NCI-H446 (cell line): ENCODE measurements at places on chromosomes 3 and 15.

DNA sequence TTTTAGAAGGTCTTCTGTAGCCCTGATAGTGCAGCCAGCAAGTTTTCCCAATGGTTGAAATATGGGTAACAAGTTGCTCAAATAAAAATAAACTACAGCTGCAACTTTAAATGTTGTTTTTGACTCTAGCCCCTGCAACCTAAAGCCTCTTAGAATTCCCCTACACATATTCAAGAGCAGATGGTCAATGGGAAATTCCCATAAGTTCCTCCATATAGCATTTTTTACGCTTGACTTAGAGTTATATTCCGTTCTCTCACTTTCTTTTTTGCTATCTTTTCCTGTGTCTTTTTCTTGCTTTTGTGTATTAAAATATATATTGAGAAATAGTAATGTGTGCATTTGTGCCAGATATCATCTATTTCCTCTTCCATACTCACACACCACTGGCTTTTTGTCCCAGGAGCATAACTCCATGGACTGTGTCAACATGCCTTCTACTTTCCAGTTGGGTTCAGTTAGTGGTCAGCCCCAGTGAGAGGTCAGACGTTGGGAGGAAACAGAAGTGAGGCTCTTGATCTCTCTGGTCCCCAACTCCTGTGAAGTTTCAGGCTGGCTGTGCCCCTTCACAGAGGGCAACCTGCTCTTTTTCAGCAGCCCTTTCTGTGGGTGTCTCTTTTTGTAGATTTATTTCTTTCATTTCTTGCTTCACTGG lies 63.3 kb upstream of the TP63 start:
- DNase-seq = no peak

DNA sequence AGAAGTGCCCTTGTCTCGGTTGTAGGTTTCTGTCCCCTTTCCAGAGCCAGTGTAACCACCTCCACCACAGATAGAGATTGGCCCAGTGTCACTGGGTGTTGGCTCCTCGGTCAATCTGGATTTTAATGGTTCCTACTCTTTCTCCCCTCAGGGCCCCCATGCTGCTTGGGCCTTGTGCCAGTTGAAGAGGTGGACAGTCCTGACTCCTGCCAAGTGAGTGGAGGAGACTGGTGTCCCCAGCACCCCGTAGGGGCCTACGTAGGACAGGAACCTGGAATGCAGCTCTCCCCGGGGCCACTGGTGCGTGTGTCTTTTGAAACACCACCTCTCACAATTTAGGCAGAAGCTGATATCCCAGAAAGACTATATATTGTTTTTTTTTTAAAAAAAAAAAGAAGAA lies 75.2 kb downstream of the BOC start:
- no peak for DNase-seq

- DNase-seq = no peak
Measured at GRCh38 chr15:96612917-96613316, 282.4 kb downstream of the NR2F2 start.

GRCh38 chr3:162437480-162437879 lies 940.9 kb downstream of the OTOL1 start:
- no peak for DNase-seq

DNA sequence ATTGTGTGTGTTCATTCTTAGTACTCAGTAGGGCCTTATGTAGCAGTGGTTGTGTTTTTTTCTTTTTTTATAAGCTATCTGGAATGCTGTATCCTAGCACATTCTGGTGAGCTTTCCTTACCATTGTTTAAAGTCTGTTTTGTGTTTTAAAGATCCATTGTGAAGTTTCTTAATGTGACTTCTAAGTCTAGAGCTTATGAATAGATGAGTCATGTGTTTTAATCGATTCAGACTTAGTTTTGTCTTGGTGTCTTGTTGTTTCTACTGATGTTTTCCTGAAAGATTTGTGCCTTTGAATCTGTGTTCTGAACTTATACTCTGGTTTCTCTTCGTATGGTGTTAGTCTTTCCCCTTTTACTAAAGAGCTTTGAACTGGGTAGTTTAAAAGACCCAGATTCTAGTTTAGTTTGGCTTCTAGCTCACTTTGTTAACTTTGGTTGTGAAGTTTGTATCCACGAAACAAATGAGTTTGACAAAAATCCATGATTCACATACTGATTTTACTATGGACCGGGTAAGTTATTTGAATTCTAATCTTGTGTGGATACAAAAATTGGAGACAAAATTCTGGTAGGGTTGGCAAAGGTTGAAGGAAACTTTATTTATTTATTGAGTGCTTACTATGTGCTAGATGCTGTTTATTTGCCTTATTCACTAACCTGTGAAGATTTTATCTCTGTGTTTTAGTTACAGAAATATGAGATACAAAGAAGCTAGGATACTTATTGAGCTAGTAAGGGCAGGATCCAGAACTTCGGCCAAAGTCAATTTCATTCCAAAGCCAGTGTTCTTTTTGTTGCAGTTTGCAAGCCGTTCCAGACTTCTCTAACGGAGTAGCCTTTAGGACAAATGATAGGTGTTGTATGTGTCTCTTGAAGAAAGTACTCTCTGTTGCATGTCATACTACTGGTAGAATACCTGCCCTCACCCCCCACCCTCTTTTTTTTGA lies 24.8 kb downstream of the AKAP13 start:
- no peak for DNase-seq

GRCh38 chr3:121063628-121064027 lies 155.6 kb downstream of the STXBP5L start:
- DNase-seq = no peak

DNA sequence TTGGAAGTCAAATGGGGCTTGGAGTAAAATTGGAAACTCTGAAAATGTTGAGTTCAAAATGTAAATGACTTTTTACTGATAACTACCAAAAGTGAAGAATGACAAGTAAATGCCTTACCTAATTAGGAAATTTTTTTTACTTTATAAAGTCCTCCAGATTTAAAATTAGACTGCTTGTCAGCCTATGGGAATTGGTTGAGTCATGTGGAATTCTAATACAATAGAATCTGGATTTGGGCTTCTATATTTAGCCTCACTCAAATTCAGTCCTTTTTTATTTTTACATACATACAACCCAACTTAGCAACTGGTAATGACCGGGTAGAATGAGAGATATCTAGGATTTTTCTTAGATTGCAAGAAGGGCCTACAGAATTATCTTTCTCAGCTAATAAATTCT lies 158.9 kb upstream of the CADPS start:
- no peak for DNase-seq

GRCh38 chr3:13068269-13069010 lies 4.8 kb downstream of the IQSEC1 start:
- DNase-seq = no peak
